ENCODE measurements at places on chromosomes 13 and 19.

GRCh38 chr19:5460748-5461147 is 5.5 kb downstream of the ZNRF4 start:
- no peak for DNase-seq

- DNase-seq: no peak
Measured at GRCh38 chr13:76418404-76418803, 467.8 kb downstream of the KCTD12 start.

GRCh38 chr19:45405435-45406225 is 761 bp upstream of the PPP1R13L start:
- peak; percentile 85 for DNase-seq

DNA sequence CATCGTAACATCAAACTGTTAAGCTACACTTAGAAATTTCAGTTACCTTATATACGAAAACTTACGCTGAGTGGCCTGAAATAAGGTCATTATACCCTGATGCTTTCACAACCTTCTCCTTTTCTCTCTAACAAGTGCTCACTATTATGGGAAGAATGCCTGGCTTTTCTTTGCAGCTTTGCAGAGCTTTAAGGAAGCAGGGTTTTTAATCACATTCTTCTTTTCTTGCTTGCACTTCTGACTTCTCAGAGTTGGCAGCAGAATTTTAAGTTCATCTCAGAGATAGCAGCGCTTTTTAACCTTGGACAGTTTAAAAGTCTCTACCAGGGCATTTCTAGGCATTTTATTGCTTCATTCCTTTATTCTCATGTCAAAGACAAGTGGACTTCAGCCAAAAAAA is 285.1 kb downstream of the SPRY2 start:
- no peak for DNase-seq

GRCh38 chr13:96771486-96772367 is 222.5 kb downstream of the OXGR1 start:
- DNase-seq: no peak

DNA sequence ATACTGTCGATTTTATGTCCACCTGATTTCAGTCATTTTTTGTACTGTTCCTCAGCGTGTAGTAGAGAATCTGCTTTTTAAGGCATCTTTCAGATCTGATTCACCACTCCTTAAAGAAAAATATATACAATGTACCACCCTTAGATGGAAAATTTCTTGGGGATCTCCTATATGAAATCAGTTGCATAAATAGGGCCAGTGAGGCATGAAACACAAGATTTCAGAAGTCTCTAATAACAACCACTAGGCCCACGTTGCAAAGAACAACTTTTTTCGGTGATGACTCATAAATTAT is 1.4 kb downstream of the USP12 start:
- no peak for DNase-seq

DNA sequence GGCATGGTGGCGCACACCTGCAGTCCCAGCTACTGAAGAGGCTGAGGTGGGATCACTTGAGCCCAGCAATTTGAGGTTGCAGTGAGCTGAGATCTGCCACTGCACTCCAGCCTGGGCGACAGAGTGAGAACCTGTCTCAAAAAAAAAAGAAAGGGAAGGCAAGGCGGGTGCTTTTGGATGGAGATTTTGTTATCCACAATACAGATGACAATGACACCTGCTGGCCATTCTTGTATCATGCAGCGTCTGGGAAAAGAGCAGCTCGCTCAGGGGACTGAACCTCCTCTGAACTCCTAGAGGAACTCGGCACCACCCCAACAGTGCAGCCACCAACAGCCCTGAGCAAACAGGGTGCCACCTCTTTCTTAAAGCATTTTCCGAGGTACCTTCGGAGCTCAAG is 22.8 kb downstream of the HAUS8 start:
- DNase-seq: no peak

GRCh38 chr13:106377341-106377740 is 158.1 kb downstream of the EFNB2 start:
- no peak for DNase-seq

- no peak for DNase-seq
Measured at GRCh38 chr13:55467476-55467875, 1673.2 kb upstream of the PRR20A start.

GRCh38 chr13:56561327-56561726 is 579.4 kb upstream of the PRR20A start:
- DNase-seq: no peak

GRCh38 chr19:40400559-40400958 is 10.6 kb upstream of the HIPK4 start:
- no peak for DNase-seq

GRCh38 chr13:21219036-21219381 is 42.6 kb downstream of the MRPL57 start:
- no peak for DNase-seq

Data from hippocampal formation (tissue), 2 donors.